Natural killer cell treated with Interleukin-12 subunit alpha and Interleukin-12 subunit beta and Interleukin-15 and Interleukin-18, amount 100 ng/mL, for 72 hours (primary cell): ENCODE measurements at places on chromosomes 6 and 20. TPM values are rescaled to one million over a fixed set of nuclear protein-coding genes. Genes with fewer than 3 reads are reported as not detected.

GRCh38 chr20:39547546-39548408 is 585.6 kb downstream of the DHX35 start:
- no peak overlapping the region for H3K27ac ChIP-seq
- no peak overlapping the region for H3K4me3 ChIP-seq
- H3K36me3 ChIP-seq = no peaks in the 10 kb centered on the region
- DNase-seq = no peak
- H3K4me1 ChIP-seq = no peaks in the 10 kb centered on the region
- H3K27me3 ChIP-seq = peaks cover 4% of the 10 kb centered on the region

The WFDC8 gene
- total RNA-seq = not detected

The OR12D3 gene
- not detected for total RNA-seq

GRCh38 chr6:85892346-85892745 is 249.7 kb upstream of the SYNCRIP start:
- H3K4me1 ChIP-seq = no peaks in the 10 kb centered on the region
- DNase-seq = no peak
- H3K36me3 ChIP-seq = peaks cover 13% of the 10 kb centered on the region
- no peak overlapping the region for H3K27ac ChIP-seq
- no peaks in the 10 kb centered on the region for H3K27me3 ChIP-seq

The STMND1 gene
- total RNA-seq = not detected

The MATN4 gene
- 1.4 TPM for total RNA-seq

The HLA-A gene
- total RNA-seq = 1,618 TPM

GRCh38 chr6:83889621-83890020 is 30.1 kb downstream of the CYB5R4 start:
- H3K4me1 ChIP-seq = peaks cover 10% of the 10 kb centered on the region
- H3K36me3 ChIP-seq = no peaks in the 10 kb centered on the region
- no peak overlapping the region for H3K27ac ChIP-seq
- H3K27me3 ChIP-seq = no peaks in the 10 kb centered on the region
- H3K4me3 ChIP-seq = no peak overlapping the region

DNA sequence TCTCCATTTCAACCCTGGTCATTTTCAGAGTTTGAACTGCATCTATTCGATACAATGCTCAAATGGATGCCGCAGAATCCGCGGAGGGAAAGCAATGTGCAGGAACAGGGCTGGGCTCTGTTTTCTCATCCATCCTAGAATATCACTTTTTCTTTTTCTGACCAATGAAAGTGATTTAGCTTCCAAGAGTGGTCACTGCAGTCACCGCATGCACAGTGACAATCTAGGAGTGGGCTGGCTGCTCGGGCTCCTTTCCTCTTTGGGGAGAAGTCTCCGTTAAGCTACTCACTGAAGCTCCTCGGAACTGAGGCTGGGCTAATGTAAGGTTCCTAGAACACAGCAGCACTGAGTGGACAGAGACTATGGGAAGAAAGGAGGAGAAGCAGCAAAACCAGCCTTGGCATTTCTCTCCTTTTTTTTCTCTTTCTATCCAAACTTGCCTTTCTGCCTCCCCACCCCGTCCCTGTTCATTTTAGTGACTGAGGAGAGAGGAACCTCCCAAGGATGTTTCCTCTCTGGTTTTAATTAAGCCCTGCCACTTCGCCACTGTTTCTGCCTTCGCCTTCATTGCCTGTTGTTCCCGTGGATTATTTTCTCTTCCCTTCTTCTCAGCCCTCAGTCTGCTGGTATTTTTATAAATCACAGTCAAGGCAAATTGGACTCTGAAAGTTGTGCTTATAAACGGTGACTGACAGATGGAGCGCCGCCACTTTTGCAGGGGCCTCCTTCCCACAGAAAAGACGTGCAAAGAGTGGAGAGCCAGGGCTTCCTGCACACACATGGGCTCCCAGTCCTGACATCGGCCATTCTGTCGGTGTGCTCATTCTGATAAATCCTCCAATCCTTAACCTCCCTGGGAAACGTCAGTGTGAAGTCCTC is 41.1 kb downstream of the RAMACL start:
- no peak overlapping the region for H3K4me3 ChIP-seq
- no peak for DNase-seq
- peaks cover 18% of the 10 kb centered on the region for H3K4me1 ChIP-seq
- H3K27ac ChIP-seq = no peak overlapping the region

- no peaks in the 10 kb centered on the region for H3K4me1 ChIP-seq
- no peak overlapping the region for H3K4me3 ChIP-seq
Observed at GRCh38 chr6:128241216-128241615, 279.2 kb downstream of the PTPRK start.

DNA sequence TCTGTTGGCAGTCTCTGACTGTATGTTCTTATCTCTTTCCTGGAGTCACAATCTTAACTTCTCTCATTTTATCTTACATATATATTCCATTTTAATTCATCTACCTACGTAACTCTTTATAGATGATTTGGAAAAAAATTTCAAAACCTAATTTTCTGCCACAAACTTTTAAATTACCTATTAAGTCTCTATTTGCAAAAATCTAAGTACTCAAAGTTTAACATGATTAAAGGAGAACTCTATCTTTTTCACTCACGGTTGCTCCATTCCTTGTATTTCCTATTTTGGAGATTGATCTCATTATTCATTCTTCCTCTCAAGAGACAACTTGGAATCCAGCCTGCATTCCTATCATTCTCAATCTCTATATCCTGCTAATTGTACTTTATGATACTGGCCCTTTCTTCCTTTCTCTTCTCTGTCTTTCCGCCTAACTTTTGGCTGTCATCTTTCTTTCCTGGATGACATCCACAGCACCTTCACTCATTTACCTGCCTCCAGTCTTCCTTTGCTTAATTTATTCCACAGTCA is 1071.1 kb upstream of the CITED2 start:
- no peaks in the 10 kb centered on the region for H3K4me1 ChIP-seq
- no peak for DNase-seq
- H3K27ac ChIP-seq = no peak overlapping the region

The FAM209B gene
- 1.5 TPM for total RNA-seq

- H3K4me1 ChIP-seq = peaks cover 71% of the 10 kb centered on the region
Observed at GRCh38 chr6:108623995-108624394, 63.3 kb downstream of the FOXO3 start.

DNA sequence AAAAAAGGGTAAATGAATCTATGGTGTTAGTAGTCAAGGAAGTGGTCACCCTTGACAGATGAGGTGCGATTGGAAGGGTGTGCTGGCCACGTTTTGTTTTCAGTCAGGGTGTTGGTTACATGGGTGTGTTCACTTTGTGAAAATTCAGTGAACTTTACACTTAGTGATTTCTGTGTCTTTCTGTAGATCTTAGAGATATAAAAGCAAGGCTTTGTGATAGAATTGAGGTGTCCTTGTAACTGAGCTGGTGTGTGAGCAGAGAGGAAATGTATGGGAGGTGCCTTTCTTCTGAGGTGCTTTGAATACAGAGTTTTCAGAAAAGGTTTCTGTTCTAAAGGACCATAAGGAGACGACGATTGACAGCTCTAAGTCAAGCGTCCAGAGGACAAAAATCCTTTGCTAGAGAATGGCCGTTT is 90.5 kb downstream of the SAMD3 start:
- peak overlapping the region; percentile 75 for H3K27ac ChIP-seq
- H3K4me3 ChIP-seq = peak overlapping the region; percentile 69
- peak; percentile 77 for DNase-seq
- H3K27me3 ChIP-seq = no peaks in the 10 kb centered on the region

The GPX5 gene
- total RNA-seq = not detected

The FOXA2 gene
- not detected for total RNA-seq

DNA sequence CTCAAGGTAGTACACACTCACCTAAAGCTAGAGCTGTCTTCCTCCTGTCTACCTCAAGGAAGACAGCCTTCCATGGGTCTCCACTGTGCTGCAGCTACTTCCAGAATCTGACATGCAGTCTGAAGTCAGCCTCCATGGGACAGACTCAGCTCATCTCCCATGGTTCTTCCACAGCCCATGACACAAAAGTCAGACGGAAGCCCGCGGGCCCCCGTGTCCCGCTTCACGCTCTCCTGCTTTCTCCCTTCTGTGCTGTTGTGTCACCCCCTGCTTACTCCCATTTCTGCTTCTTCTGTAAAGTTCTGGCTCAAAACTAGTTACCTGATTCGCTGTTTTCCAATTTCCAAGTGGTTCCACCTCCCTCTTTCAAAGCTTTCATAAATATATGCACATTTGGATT is 184.5 kb downstream of the SYNE1 start:
- H3K4me3 ChIP-seq = no peak overlapping the region
- peaks cover 4% of the 10 kb centered on the region for H3K36me3 ChIP-seq
- no peak overlapping the region for H3K27ac ChIP-seq
- no peaks in the 10 kb centered on the region for H3K4me1 ChIP-seq
- no peak for DNase-seq

The LRRC1 gene
- total RNA-seq = 3.0 TPM

- H3K36me3 ChIP-seq = peaks cover under 1% of the 10 kb centered on the region
- no peak overlapping the region for H3K27ac ChIP-seq
- no peaks in the 10 kb centered on the region for H3K4me1 ChIP-seq
- H3K4me3 ChIP-seq = no peak overlapping the region
- no peaks in the 10 kb centered on the region for H3K27me3 ChIP-seq
Observed at GRCh38 chr20:29743101-29743931, 1514.1 kb upstream of the DEFB115 start.

GRCh38 chr6:36755435-36756348 is 58.1 kb downstream of the RAB44 start:
- peaks cover 72% of the 10 kb centered on the region for H3K4me1 ChIP-seq
- no peaks in the 10 kb centered on the region for H3K36me3 ChIP-seq
- peak overlapping the region; percentile 87 for H3K4me3 ChIP-seq
- peak; percentile 93 for DNase-seq
- H3K27ac ChIP-seq = peak overlapping the region; percentile 98

The MKKS gene
- 5.6 TPM for total RNA-seq

DNA sequence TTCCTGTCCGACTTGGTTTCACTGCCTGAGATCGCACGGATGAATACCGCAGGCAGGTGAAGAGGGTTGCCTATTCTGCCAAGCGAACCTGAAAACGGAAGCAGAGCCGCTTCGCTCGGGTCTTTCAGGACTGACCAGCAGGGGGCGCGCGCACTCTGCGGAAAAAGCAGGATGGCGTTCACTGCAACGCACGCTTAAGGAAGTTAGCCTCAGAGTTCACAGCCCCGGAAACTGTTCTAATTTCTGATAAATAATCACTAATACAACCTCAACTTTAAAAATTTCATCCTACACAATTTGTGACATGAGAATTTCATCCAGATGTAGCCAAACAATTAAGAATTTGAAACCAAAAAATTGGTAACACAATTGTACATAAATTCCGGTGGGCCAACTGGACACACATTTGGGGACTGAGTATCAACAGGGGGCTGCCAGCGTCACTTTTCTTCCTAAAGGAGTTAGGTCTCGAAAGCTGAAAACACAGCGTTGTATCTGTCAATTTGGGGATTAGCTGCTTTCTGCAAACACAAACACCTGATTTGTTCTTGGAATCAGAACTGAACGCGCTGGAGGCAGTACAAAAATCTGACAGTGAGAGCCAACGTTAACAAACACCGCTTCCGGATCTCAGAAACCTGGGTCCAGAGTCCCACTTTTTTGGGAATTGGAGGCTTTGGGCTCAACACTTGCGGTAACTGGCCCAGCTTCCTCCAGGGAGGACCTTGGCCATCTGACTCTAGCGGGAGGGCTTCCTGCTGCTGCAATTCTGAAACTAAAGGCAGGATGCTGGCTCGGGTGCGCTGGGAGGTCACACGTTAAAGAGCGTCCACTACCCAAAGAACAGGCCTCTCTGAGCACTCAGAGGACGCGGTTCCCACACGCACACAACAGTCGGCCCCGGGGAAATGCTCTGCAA is 8.8 kb downstream of the PXDC1 start:
- H3K36me3 ChIP-seq = no peaks in the 10 kb centered on the region
- peak overlapping the region; percentile 63 for H3K4me3 ChIP-seq
- DNase-seq = peak; percentile 88
- H3K4me1 ChIP-seq = peaks cover 14% of the 10 kb centered on the region

The STX11 gene
- total RNA-seq = 52.7 TPM

GRCh38 chr6:100881707-100882040 is 545 bp upstream of the ASCC3 start:
- no peak for DNase-seq
- H3K27ac ChIP-seq = peak overlapping the region; percentile 98
- peaks cover 21% of the 10 kb centered on the region for H3K4me1 ChIP-seq

- DNase-seq = no peak
- no peak overlapping the region for H3K4me3 ChIP-seq
- peaks cover 49% of the 10 kb centered on the region for H3K27me3 ChIP-seq
- H3K4me1 ChIP-seq = no peaks in the 10 kb centered on the region
Observed at GRCh38 chr20:1802385-1803060, 92.7 kb upstream of the SIRPA start.

DNA sequence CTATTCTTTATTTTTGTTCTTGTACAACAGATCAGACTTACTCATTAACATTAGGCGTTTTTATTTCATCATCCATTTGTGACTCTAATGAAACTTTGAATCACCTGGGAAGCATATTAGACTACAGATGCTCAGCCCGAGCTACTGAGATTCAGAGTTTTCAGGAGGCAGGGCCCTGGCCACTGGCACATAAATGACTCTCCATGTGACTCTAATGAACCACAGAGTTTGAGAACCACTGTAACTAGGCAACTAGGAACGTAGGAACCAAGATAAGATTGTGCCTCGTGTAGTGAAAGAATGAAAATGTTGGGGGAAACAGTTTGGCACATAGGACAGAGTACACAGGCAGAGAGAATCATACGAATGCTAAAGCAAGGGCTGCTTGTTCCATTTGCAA is 405.9 kb upstream of the BTBD3 start:
- H3K4me1 ChIP-seq = no peaks in the 10 kb centered on the region
- no peak overlapping the region for H3K27ac ChIP-seq
- no peaks in the 10 kb centered on the region for H3K36me3 ChIP-seq
- H3K4me3 ChIP-seq = no peak overlapping the region
- H3K27me3 ChIP-seq = no peaks in the 10 kb centered on the region
